ENCODE measurements at places on chromosomes 5 and 9.
A peak's percentile ranks its signal among the peaks of the same experiment; 100 is the strongest.

DNA sequence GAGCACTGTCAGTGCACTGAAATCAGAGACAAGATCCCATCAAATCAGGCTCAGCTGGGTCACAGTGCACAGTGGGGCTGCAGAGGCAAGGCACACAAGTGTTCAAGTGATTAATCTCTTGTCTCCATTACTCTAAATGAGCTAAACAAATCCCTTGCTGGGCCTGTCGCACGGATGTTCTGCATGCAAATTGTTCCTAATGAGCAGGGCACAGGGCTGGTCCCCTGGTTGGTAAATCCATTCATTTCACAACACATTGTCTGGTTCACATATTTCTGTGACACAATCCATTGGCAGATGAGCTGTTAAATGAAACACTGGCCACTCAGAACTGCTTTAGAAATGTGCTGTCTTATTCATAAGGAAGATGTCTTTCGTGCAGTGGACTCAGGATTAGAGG is 167.9 kb upstream of the BRINP1 start:
- DNase-seq, result no peak

GRCh38 chr5:135810188-135810943 is 24.1 kb upstream of the SLC25A48 start:
- DNase-seq, result no peak

GRCh38 chr5:158301186-158301585 is 442.2 kb upstream of the CLINT1 start:
- no peak for DNase-seq

GRCh38 chr9:35682520-35683315 is 7.0 kb downstream of the TPM2 start:
- DNase-seq, result no peak

- no peak for DNase-seq
These were observed 19.4 kb downstream of the NR2F1 start for GRCh38 chr5:93602241-93603077.

DNA sequence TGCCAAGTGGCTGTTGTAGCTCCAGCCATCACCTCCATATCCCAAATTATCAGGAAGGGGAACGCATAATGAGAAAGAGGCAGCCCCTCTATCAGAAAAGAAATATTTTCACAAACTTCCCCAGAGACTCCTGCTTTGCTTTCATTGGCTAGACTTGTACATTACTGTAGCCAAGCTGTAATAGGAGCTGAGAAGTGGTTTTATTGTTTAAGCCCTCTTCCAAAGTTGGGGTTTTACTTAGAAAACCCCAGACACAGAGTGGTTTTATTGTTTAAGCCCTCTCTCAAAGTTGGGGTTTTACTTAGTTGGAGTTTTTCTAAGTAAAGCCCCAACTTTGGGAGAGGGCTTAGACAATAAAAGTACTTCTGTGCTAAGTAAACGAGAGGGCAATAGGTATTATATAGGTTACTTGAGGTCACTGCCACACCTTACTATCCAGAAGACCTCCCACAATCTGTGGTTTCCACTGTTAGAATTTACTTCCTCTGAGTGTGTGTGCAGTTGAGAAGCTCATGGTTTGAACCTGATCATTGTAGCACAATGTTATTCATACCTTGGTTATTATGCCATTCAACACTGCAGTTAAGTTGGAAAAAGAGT is 215.7 kb upstream of the OTULINL start:
- DNase-seq, result no peak

- no peak for DNase-seq
These were observed 124.3 kb downstream of the TTC39B start for GRCh38 chr9:15182730-15183129.

DNA sequence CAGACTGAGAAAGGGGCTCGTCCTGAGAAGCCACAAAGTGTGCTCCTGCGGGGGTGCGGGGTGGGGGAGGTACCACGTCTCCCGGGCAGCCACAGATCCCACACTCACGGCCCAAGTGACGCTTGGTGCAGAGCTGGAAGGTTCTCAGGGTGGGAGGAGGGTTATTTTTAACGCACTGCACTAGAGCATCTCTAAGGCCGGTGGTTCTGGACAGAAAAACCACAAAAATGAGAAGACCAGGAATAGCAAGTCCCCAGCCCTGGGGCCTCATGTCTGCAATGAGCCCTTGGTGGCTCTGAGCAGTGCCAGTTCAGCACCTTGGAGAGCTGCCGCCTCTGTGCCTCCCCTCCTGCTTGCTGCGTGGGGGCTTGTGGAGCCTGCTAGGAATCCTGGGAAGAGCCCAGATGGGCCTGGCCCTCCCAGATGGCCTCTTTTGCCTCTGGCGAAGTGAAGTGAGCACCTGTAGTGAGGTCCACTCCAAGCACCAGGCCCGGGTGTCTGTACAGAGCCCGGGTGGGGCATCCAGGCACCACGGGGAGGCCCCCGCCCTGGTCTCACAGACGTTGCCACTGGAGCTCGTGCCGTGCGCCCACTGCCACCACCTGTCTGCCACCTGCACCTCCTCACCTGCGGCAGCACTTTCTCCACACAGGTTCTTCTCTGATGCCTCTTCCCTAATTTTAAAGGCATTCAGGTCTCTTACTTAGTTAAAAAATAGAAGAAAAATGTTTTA is 48.9 kb upstream of the CACNA1B start:
- DNase-seq, result peak; percentile 24

GRCh38 chr5:159341906-159342310 is 11.6 kb upstream of the IL12B start:
- peak; percentile 63 for DNase-seq

DNA sequence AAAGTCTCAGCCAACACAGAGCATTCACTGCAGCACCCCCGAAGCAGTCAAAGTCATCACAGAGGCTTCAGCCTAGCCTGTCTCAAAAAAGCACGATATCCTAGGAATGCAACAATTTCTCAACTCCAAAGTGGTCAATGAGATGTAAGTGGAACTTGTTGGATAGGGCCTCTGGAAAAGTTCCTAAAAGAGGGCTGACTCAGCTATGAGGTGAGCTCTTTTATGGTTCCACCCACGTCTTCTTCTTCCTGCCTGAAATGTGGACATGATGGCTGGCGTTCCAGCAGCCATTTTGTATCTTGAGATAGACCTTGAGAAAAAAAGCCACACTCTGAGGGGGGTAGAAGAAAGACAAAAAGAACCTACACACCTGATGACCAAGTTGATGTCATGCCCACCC is 32.5 kb upstream of the TRIO start:
- DNase-seq, result no peak

GRCh38 chr9:76528642-76529190 is 69.7 kb downstream of the GCNT1 start:
- no peak for DNase-seq

DNA sequence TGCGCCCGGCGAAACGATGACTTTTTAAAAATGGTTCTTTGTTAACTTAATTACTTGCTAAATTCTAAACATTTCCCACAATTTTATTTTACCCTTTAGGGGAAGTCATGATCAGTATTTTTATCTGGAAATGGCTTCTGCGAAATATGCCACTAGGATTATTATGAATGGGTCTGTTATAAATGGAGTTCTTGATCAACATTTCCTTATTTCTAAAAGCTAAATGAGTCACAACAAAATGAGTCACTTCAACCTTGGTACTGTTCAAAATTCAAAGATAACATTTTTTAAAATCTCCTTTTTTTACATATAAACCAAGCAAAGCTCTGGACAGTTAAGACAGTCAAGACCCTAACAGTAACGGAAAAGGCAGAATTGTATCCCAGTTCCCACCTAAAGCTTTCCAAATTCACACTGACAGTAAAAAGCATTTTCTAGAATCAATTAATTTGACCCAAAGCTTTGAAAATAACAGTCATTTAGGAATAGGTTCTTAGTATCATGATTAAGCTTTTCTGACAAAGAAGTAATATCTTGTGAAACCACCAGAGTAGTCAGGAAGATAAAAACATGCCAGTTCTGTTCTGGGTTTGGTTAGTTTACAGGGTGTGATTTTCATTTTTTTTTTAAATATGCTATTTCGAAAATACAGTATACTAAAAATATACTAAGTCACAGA is 81.7 kb downstream of the LHFPL2 start:
- no peak for DNase-seq

DNA sequence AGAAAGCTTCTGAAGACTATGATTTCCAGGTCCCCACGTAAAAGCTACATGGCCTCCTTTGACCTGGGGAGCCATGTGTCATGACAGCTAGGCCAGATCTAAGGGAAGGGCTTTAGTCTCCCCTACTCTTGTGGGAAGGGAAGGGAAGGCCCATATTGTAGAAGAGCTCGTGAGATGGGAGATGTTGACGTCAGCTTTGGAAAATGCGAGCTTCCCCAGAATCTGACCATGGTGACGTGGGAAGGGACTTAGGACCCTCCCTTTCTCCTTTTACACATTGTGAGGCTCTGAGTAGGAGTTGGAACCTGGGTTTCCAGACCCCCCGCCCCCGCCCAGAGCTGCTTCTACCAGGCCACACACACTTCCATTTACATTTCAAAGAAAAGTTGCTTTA is 165.5 kb downstream of the SYK start:
- no peak for DNase-seq

GRCh38 chr5:64163746-64164145 is 1.9 kb upstream of the RNF180 start:
- no peak for DNase-seq

GRCh38 chr9:6302417-6302816 is 25.8 kb upstream of the TPD52L3 start:
- DNase-seq, result no peak

GRCh38 chr9:19895006-19895405 is 106.2 kb upstream of the SLC24A2 start:
- no peak for DNase-seq

GRCh38 chr5:88675708-88676636 is 207.0 kb downstream of the MEF2C start:
- peak; percentile 38 for DNase-seq

DNA sequence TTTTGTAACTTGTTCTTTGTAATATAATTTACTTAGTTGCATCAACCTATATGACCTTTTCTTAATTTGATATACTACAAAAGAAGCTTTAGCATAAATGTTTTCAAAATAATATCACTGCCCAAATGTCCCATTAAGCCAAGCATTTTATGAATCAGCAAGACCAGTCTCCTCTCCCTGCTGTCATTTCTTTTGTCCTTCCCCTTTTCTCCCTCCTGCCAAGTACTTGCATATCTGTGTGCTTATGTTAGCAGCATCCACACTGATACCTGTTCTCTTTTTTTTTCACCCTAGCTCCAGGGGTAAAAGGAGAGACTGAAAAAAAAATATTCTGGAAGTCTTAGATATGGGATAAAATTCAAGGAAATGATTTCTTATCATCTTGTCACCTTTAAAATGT is 69.7 kb downstream of the ZSWIM6 start:
- no peak for DNase-seq

- peak; percentile 61 for DNase-seq
These were observed 214.3 kb downstream of the GNA14 start for GRCh38 chr9:77433675-77434445.

GRCh38 chr9:82489201-82489821 is 500.7 kb downstream of the SPATA31D1 start:
- DNase-seq, result no peak

DNA sequence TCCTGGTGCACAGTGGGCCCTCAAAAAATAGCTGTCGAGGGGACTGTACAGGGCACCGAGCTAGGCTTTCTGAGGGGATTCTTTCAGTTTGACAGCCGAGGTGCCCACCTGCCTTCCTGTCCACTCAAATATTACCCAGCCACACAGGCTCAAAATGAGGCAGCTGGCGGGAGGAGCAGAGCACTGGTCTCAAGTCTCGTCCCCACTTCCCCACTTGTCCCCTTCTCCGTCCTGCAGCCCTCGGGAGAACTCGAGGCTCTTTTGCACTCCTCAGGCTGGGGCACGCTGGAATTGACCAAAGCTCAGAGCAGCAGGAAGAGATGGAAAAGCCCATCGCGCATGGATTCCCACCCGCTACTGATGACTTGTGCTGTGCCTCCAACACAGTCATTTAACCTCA is 185.2 kb downstream of the HSPA4 start:
- no peak for DNase-seq

DNA sequence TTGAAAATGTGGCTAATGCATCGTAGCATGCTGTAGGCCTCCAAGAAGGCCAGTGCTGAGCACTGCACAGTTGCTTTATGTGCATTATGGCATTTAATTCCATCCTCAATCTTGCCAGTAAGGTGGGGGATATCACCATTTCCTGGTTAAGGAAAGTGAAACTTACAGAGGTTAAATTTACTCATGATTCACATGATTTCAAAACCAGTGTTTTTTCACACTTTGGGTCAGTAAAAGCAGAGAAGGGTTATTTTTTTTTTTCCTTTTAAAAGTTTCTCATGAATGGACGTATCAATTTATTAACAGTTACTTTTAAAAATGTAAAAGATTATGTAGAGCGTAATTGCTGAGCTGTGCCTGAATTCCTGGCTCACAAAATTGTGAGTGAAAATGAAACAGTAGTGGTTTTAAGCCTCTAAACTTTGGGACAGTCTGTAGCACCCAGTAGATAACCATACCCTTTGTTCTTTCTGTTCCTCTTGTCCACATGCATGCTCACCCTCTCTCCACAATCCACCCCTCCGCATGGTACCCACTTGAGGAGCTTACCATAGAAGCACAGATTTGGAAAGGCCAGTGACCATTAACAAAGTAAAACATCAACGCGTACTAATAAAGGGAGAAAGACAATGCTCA is 21.2 kb downstream of the MAST4 start:
- DNase-seq, result no peak

GRCh38 chr5:147918899-147919298 is 12.6 kb upstream of the C5orf46 start:
- no peak for DNase-seq

GRCh38 chr9:98778711-98779530 is 17.4 kb downstream of the ANKS6 start:
- DNase-seq, result no peak

GRCh38 chr9:12815888-12816287 is 41.1 kb downstream of the LURAP1L start:
- no peak for DNase-seq

GRCh38 chr9:32260151-32260862 is 124.1 kb upstream of the ACO1 start:
- DNase-seq, result no peak

DNA sequence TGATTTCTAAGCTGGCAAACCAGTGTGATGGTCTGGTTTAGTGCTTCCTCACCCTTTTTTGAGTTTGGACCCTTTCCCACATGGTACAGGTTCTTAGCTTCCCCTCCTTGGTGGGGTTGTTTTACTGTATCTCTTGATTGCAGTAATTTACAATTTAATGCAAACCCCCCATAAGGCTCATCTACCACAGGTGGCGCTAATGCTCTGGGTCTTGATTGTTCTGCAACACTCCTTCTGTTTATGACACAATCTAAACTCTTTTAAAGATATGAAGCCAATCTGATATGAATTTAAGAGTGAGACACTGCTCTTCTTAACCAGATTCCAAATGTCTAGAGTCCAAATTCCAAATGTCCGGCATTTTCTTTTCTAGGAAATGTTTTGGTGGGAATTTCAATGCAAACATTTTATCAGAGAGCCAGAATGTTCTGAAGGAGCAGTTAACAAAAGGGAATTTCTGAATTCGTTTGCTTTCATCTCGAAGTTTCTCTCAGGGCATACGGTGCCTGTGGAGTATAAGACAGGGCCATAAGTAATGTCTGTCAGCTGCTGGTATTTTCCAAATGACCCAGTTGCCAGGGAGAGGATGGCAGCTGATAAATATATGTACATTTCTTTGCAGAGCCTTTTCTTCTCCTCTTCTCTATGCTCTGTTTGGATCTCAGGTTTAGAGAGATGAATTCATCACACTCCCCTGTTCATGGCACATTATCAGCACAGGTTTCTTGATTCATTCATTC is 246.8 kb downstream of the ARHGAP26 start:
- DNase-seq, result peak; percentile 64
